ENCODE measurements at places on chromosomes 2 and 18.

- DNase-seq = no peak
Observed at GRCh38 chr18:48136051-48136826, 205.8 kb upstream of the SMAD2 start.

DNA sequence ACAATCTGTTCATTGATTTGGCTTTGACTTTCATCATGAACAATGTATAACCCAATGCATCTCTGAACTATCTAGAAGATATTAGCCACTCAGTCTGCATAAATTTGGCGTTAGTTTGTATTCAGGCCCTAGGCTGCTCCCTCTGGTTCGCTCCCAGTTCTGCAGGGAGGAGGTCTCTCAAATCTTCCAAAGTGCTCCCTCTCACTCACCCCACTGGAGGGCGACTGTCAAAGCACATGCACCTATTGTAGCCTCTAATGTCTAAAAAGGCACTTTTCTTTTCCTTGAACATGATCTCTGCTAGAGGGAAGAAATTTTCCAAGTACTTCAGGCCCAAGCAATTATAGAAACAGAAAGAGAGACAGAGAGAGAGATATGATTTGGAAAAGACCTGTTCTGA lies 291.5 kb downstream of the TDRD15 start:
- DNase-seq = no peak

- DNase-seq = no peak
Observed at GRCh38 chr2:27485496-27485895, 4.0 kb downstream of the IFT172 start.

- no peak for DNase-seq
Observed at GRCh38 chr2:15797231-15797938, 143.0 kb upstream of the MYCN start.

All from activated CD4-positive, alpha-beta memory T cell treated with anti-CD3 and anti-CD28 coated beads for 36 hours (primary cell).